ENCODE measurements at places on chromosomes 1 and 21. TPM values are rescaled to one million over a fixed set of nuclear protein-coding genes. Genes with fewer than 3 reads are reported as not detected.
A peak's percentile ranks its signal among the peaks of the same experiment; 100 is the strongest.

- DNase-seq = no peak
Observed at GRCh38 chr1:12065872-12066271, 2.8 kb downstream of the TNFRSF8 start.

DNA sequence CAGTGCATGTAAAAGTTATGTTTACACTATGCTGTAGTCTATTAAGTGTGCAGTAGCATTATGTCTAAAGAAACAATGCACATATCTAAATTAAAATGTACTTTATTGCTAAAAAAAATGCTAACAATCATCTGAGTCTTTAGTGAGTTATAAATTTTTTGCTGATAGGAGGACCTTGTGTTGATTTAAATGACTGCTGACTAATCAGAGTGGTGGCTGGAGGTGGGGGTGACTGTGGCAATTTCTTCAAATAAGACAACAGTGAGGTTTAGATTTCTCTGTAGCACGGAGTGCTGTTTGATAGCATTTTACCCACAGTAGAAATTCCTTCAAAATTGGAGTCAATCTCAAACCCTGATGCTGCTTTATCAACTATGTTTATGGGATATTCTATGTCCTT, 37.0 kb downstream of the HS2ST1 start:
- no peak for DNase-seq

DNA sequence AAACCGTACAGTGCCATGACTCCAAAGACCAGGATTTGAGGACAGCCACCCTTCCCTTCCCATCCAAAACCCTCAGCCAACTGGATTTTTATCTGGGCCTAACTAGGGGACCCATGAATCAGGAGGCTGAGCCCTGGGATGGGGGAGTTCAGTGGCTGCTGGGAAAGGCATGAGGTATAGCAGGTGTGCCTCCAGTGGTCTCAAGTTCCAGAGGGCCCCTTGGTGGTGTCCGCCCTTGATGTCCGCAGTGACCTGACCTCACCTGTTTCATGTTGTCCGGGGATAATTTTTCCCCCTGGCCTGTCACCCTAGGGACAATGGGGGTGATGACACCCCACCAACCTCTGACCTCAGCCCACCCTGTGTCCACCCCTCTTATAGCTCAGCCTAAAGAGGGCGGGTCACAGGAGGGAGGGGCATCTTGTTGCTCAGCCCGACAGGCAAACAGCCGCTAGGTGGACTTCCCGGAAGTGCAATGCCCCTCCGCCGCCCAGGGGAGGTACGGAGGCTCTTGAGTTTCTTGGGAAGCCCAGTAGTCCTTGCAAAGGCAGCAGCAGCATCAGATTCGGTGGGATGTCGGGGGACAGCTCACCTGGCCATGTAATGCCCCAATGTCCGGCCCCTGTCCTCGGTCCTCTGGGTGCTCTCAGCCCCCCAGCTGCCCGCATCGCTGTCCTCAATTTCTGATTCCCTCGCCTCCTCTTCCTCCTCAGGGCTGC, 13.8 kb upstream of the IL22RA1 start:
- DNase-seq = no peak

DNA sequence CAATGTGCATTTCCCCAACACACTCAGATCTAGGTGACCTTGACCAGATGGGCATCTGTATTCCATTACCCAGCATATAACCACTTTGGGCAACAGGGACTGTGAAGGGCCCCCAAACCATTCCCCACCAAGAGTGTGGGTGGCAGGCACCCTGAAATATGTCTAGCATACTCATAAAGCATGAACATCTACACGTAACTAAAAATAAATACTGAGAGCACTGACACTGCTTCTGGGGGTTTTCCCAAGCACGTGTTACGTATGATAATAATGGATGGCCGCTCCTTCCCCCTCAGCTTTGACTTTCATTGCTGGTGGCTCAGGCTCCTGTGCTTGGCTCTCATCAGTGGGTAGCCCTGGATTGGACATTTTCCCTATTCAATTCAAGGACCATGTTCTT, 39.1 kb downstream of the IGSF3 start:
- DNase-seq = no peak

DNA sequence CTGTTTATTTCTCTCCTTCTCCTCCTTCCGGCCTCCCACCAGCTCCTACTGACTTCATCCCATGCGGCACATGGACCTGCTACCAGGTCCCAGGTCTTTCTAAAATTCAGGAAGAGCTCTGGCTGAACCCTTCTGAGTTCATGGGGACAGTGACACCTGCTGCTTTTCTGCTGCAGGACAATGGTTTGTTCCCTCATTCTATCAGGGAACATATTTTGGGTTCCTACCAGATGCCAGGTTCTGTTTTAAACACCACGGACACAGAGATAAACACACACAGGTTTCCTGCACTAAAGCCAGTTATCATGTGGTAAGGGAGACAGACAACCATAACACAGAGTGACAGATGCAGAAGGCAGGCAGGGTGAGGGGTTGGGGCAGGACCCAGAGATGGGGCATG, 114.0 kb upstream of the RAB4A start:
- no peak for DNase-seq

The BRINP3 gene
- total RNA-seq = 0.08 TPM

GRCh38 chr1:99621340-99621901, 24.5 kb upstream of the PALMD start:
- DNase-seq = peak; percentile 97

The PPFIA4 gene
- 180 TPM for total RNA-seq

The INKA2 gene
- total RNA-seq = 31.9 TPM

The FAM177B gene
- total RNA-seq = not detected

GRCh38 chr1:21024918-21025317, 151.8 kb downstream of the EIF4G3 start:
- no peak for DNase-seq

- DNase-seq = no peak
Observed at GRCh38 chr1:148362216-148362611, 120.9 kb downstream of the PPIAL4G start.

The KCNJ9 gene
- total RNA-seq = not detected

DNA sequence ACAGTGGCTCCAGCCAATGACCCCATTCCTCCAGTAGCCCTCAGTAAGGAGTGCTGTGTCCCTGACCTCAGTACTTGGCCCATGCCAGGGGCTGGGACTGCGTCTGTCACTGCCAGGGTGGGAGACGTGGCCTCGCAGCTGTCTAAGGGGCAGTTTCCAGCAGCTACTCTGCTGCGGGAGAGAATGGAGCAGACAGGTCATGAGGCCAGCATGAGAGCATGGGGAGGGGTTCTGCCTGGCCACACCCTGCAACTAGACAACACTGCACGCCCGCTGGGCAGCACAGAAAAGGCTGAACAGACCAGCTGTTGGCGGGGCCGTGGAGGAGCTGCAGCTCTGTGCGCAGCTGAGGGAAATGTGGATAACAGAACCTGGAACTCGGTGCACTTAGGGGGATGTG, 91.6 kb upstream of the COL6A1 start:
- DNase-seq = peak; percentile 92

DNA sequence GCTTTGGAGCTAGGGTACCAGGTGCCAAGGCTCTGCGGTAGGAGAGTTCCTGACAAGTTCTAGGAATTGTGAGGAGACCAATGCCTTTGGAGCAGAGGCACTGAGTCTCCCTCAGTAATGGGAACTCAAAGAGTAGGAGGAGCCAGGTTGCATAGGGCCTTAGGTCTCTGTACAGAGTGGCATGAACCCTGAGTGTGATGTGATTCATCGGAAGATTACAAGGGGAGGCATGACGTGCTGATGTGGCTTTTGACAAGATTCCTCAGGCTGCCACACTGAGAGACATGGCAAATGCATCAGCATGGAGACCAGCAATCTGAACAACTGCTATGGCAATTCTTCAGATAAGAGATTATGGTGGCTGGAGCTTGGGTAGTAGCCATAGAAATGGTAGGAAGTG, 94.6 kb upstream of the SLC44A3 start:
- DNase-seq = peak; percentile 83

Measured in myocyte (in vitro differentiated cells).